ENCODE measurements at places on chromosomes 4 and X. TPM values are rescaled to one million over a fixed set of nuclear protein-coding genes. Genes with fewer than 3 reads are reported as not detected.

Gene EGF
- not detected for total RNA-seq

Gene RNF175
- not detected for total RNA-seq

Gene RTL9
- total RNA-seq = not detected

Gene REELD1
- 0.55 TPM for total RNA-seq

Gene TCEAL4
- total RNA-seq = 6.7 TPM

Gene SPACA5
- total RNA-seq = not detected

Gene PABPC5
- total RNA-seq = not detected

DNA sequence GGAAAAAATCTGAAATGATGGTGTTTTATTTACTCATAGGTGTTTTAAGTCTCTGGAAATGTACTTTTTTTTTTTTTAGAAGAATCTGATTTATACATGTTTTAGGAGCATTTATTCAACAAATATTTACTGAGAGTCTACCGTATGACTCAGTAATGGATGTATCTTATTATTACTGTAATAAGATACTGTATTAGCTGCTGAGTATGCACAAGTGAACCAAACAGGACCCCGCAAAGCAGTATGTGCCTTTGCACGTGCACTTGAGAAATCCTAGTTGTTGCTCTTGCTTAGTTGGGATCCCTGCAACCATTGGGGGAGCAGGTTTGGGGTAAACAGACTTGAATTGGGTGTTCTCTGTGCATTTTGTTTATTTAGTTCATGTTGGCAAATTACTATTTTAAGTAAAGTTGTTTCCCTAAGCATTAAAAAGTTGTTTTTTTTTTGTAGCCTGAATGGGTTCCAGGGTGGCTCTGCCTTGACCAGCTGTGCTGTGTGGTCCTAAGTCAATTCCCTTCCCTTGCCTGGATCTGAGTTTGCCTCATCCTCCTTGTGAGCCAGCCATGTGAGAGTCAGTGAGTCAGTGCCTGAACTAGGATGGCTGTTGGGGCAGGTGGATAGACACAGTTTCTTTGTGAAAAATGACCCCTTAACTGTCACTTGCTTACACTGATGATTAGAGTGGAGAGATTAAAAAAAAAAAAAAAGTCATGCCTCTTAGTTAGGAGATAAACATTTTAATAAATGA is 27.7 kb downstream of the DCUN1D4 start:
- no peaks in the 10 kb centered on the region for H3K4me1 ChIP-seq
- peaks cover 40% of the 10 kb centered on the region for H3K36me3 ChIP-seq
- no peak overlapping the region for H3K4me3 ChIP-seq
- no peak for DNase-seq
- no peak overlapping the region for H3K27ac ChIP-seq

GRCh38 chrX:2159393-2159792 is 341.4 kb downstream of the DHRSX start:
- no peaks in the 10 kb centered on the region for H3K27me3 ChIP-seq
- no peak overlapping the region for H3K27ac ChIP-seq
- H3K4me3 ChIP-seq = no peak overlapping the region

- H3K36me3 ChIP-seq = peaks cover 1% of the 10 kb centered on the region
- no peak for DNase-seq
- H3K4me1 ChIP-seq = no peaks in the 10 kb centered on the region
- no peak overlapping the region for H3K4me3 ChIP-seq
- no peak overlapping the region for H3K27ac ChIP-seq
Measured at GRCh38 chrX:118181030-118181429, 64.4 kb upstream of the KLHL13 start.

- H3K4me1 ChIP-seq = no peaks in the 10 kb centered on the region
- H3K27me3 ChIP-seq = no peaks in the 10 kb centered on the region
- no peak for DNase-seq
- H3K36me3 ChIP-seq = no peaks in the 10 kb centered on the region
- H3K4me3 ChIP-seq = no peak overlapping the region
Measured at GRCh38 chr4:92163348-92163747, 140.4 kb upstream of the GRID2 start.

- no peaks in the 10 kb centered on the region for H3K4me1 ChIP-seq
- H3K36me3 ChIP-seq = no peaks in the 10 kb centered on the region
- no peak for DNase-seq
- H3K4me3 ChIP-seq = no peak overlapping the region
- H3K27ac ChIP-seq = no peak overlapping the region
Measured at GRCh38 chr4:124372916-124373315, 339.6 kb downstream of the ANKRD50 start.

GRCh38 chr4:168674077-168674747 is 177.4 kb downstream of the PALLD start:
- H3K4me1 ChIP-seq = no peaks in the 10 kb centered on the region
- H3K4me3 ChIP-seq = no peak overlapping the region
- DNase-seq = no peak
- H3K36me3 ChIP-seq = no peaks in the 10 kb centered on the region
- no peak overlapping the region for H3K27ac ChIP-seq

GRCh38 chr4:15318621-15319348 is 109.0 kb upstream of the C1QTNF7 start:
- H3K27ac ChIP-seq = no peak overlapping the region
- no peaks in the 10 kb centered on the region for H3K27me3 ChIP-seq
- H3K36me3 ChIP-seq = no peaks in the 10 kb centered on the region
- no peak overlapping the region for H3K4me3 ChIP-seq
- H3K4me1 ChIP-seq = no peaks in the 10 kb centered on the region

- no peak overlapping the region for H3K4me3 ChIP-seq
- H3K36me3 ChIP-seq = peaks cover 17% of the 10 kb centered on the region
- no peaks in the 10 kb centered on the region for H3K27me3 ChIP-seq
- H3K27ac ChIP-seq = no peak overlapping the region
- H3K4me1 ChIP-seq = peaks cover 25% of the 10 kb centered on the region
Measured at GRCh38 chrX:56805399-56805798, 76.4 kb downstream of the NBDY start.

- H3K27ac ChIP-seq = peak overlapping the region; percentile 88
- peak overlapping the region; percentile 92 for H3K4me3 ChIP-seq
Measured at GRCh38 chrX:106611317-106611678, 480 bp upstream of the RADX start.

DNA sequence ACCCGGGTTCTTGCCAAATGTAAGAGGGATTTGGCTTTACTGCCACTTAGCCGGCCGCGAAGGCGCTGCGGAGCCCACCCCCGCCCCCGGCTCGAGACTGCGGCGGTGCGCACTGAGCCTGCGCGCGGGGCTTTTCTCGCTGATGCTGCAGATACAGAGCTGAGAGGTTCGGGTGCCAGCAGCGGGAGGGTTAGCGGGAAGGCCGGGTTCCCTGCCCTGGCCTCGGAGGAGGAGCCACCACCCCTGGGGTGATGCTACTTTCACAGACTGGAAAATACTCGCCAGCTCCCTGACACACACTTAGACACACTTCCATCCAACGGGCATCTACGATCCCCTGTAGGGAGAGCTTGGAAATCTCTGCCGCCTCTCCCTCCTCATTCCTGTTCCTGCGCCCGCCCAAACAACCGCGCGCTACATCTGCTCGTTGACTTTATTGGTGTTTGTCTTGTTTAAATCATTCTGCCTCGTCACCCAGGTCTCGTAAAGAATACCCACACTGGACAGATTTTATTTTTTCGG is 2.1 kb upstream of the PCDH7 start:
- DNase-seq = no peak
- H3K36me3 ChIP-seq = peaks cover 5% of the 10 kb centered on the region
- H3K4me3 ChIP-seq = no peak overlapping the region
- peak overlapping the region; percentile 64 for H3K27ac ChIP-seq
- peaks cover 41% of the 10 kb centered on the region for H3K27me3 ChIP-seq

- H3K27ac ChIP-seq = no peak overlapping the region
- DNase-seq = no peak
- no peaks in the 10 kb centered on the region for H3K4me1 ChIP-seq
Measured at GRCh38 chrX:147403040-147403439, 508.7 kb upstream of the FMR1 start.

GRCh38 chrX:68571292-68571609 is 72.4 kb downstream of the YIPF6 start:
- no peak overlapping the region for H3K27ac ChIP-seq
- peaks cover 1% of the 10 kb centered on the region for H3K36me3 ChIP-seq
- H3K27me3 ChIP-seq = no peaks in the 10 kb centered on the region
- no peaks in the 10 kb centered on the region for H3K4me1 ChIP-seq
- no peak for DNase-seq

- no peak overlapping the region for H3K4me3 ChIP-seq
- peaks cover 7% of the 10 kb centered on the region for H3K36me3 ChIP-seq
- no peak overlapping the region for H3K27ac ChIP-seq
Measured at GRCh38 chr4:575281-576141, 584 bp downstream of the TMEM271 start.

- no peaks in the 10 kb centered on the region for H3K36me3 ChIP-seq
- DNase-seq = no peak
- no peak overlapping the region for H3K4me3 ChIP-seq
- no peak overlapping the region for H3K27ac ChIP-seq
Measured at GRCh38 chr4:13670456-13671160, 43.1 kb upstream of the BOD1L1 start.

DNA sequence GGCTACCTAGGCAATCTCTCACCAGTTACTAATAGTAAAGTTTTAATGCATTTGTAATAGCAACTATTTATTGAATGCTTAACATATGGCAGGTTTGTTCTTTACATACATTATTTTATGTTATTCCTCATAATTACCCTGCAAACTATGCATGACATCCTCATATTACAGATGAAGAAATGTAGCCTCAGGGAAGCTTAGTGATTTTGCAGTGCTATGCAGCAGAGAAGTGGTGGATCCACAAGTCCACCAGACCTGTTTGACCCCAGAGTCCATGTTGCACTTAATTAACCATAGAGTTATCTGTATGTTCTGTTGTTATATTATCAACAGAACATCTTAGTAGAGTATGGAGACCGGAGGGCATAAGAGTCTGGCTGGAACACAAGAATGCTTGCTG is 78.7 kb downstream of the TRPC5 start:
- no peaks in the 10 kb centered on the region for H3K36me3 ChIP-seq
- H3K4me3 ChIP-seq = no peak overlapping the region
- no peaks in the 10 kb centered on the region for H3K4me1 ChIP-seq

GRCh38 chrX:65451663-65452062 is 82.9 kb downstream of the LAS1L start:
- H3K27me3 ChIP-seq = no peaks in the 10 kb centered on the region
- H3K4me1 ChIP-seq = no peaks in the 10 kb centered on the region

- H3K27ac ChIP-seq = no peak overlapping the region
- no peak for DNase-seq
- peaks cover 12% of the 10 kb centered on the region for H3K4me1 ChIP-seq
Measured at GRCh38 chr4:4574052-4574451, 32.2 kb upstream of the STX18 start.

- H3K4me1 ChIP-seq = peaks cover 1% of the 10 kb centered on the region
- H3K36me3 ChIP-seq = no peaks in the 10 kb centered on the region
- no peak overlapping the region for H3K4me3 ChIP-seq
- H3K27ac ChIP-seq = no peak overlapping the region
Measured at GRCh38 chrX:21398426-21398825, 24.2 kb downstream of the CNKSR2 start.

DNA sequence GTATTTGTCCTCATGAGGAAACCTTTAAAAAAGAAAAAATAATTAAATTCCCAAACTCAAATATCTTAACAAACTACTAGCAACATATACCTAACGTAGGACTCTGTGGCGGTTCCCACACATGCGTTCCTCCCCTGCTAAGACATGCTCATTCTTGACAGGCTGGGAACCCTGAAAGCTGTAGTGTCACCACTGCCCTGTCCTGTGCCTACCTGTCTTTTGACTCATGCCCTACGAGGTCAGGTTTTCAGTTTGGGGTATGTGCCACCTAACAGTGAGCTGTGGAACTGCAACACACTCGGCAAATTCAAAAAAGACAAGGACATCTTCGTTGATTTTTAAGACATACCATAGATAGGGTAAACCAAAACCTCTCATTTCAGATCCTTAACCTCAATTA is 17.8 kb downstream of the IDS start:
- DNase-seq = no peak
- H3K27me3 ChIP-seq = no peaks in the 10 kb centered on the region
- peaks cover 10% of the 10 kb centered on the region for H3K4me1 ChIP-seq
- H3K27ac ChIP-seq = no peak overlapping the region
- H3K4me3 ChIP-seq = peak overlapping the region; percentile 8
- peaks cover 23% of the 10 kb centered on the region for H3K36me3 ChIP-seq

GRCh38 chrX:129726307-129727111 is 12.3 kb upstream of the XPNPEP2 start:
- H3K4me1 ChIP-seq = peaks cover 38% of the 10 kb centered on the region
- DNase-seq = no peak
- no peaks in the 10 kb centered on the region for H3K27me3 ChIP-seq
- peaks cover 3% of the 10 kb centered on the region for H3K36me3 ChIP-seq
- H3K27ac ChIP-seq = peak overlapping the region; percentile 72
- H3K4me3 ChIP-seq = no peak overlapping the region

DNA sequence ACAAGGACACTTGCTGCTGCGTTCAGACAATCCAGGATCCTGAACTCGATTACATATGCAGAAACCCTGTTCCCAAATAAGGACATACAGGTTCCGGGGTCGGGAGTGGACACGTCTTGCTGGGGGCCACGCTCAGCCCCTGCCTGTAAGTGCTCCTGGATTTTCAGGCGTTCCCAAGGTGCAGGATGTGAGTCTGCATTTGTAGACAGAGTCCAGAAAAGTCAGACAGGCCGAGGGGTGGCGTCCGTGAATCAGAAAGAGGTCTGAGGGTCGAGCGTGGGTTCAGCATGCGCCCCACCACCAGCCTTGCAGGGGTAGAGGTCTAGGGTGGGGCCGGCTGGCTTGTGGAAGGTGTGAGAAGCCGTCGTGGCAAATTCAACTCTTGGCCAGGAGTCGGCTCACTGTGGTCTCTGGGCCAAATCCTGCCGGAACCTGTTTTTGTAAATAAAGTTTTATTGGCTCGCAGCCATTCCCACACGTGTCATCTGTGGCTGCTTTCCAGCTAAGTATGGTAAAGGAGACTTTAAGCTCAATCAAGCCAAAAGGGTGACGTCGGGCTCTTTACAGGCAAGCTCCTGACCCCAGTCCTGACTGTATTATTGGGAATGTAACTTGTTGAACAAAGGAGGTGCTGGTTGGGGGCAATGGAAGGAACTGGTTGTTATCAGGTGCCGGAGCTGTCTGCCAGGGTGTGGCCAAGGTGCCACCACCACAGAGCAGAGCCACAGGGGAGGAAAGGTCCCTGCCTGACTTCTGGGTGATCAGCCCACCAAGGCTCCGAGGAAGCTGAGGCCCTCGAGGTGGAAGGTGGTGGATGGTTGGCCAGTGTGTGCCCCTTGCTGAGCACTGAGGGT is 7.4 kb downstream of the DOK7 start:
- no peak overlapping the region for H3K27ac ChIP-seq
- no peak overlapping the region for H3K4me3 ChIP-seq

DNA sequence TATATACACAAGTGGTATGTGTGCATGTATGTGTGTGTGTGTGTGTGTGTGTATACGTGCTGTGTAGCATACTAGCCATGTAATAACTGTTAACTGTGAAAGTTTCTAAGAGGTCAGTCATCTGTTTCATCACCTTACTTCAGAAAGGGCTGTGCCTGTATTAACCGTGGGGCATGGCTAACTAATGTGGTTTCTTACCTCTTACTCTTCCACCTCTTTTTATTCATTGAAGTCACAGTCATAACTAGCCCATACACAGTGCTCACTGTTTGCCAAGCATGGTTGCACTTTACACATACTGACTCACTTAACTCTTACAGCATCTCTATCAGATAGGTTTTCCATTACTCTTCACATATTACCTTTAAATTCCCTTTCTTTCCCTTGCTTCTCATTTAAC is 23.7 kb upstream of the LRAT start:
- no peak overlapping the region for H3K4me3 ChIP-seq
- H3K27me3 ChIP-seq = peaks cover 21% of the 10 kb centered on the region
- H3K4me1 ChIP-seq = peaks cover 2% of the 10 kb centered on the region
- H3K36me3 ChIP-seq = no peaks in the 10 kb centered on the region
- no peak overlapping the region for H3K27ac ChIP-seq

All from activated naive CD8-positive, alpha-beta T cell treated with anti-CD3 and anti-CD28 coated beads, Interleukin-2, amount 10 ng/mL, durations not matched to agents 7 days and 5 days (primary cell).